ENCODE measurements at places on chromosomes 11 and 22. TPM values are rescaled to one million over a fixed set of nuclear protein-coding genes. Genes with fewer than 3 reads are reported as not detected.

- no peak for DNase-seq
Observed at GRCh38 chr22:30167296-30167695, 79.3 kb downstream of the LIF start.

- no peak for DNase-seq
Observed at GRCh38 chr22:26722159-26722558, 64.8 kb downstream of the MIAT start.

DNA sequence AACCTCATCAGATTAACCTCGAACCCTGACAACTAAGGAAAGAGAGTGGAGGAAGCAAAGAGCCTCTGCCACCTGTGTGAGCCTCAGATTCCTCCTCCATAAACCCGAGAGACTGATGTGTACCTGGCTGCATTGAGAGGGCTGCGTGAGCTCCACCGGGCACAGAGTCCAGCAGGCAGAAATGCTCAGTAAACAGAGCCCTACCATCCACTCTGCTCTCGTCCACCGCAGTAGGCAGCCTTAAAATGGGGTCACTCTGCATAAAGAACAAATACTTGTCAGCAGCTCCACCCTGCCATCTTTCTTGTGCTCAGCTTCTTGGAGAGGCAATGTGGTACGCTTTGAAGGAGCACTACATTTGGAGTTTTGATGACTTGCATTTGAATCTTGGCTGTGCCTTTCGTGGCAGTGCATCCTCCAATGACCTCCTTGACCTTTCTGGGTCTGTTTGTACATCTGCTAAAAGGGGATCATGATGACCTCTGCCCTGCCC lies 43.0 kb upstream of the CD5 start:
- DNase-seq, result no peak

MS4A3 gene
- 1.2 TPM for total RNA-seq

Measured in testis (tissue), 5 donors.